ENCODE measurements at places on chromosomes 2 and 18.

DNA sequence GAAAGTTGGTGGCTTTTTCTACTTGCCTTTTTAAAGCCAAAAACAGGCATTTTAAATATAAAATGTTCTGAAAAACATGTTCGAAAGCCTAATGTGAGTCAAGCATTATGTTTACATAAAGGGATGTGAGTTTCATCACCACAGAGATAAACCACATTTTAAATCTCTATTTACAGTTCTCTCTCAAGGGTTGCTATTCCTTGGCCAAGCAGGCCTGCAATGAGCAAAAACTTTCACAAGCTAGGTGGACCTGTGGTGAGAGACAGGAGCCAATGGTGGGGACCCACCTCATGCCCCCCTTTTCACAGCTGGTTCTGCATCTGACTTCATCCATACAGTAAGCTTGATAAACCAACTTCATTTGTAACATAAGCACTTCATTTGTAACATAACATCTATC, 65.1 kb downstream of the CUL3 start:
- DNase-seq, result peak; percentile 41

DNA sequence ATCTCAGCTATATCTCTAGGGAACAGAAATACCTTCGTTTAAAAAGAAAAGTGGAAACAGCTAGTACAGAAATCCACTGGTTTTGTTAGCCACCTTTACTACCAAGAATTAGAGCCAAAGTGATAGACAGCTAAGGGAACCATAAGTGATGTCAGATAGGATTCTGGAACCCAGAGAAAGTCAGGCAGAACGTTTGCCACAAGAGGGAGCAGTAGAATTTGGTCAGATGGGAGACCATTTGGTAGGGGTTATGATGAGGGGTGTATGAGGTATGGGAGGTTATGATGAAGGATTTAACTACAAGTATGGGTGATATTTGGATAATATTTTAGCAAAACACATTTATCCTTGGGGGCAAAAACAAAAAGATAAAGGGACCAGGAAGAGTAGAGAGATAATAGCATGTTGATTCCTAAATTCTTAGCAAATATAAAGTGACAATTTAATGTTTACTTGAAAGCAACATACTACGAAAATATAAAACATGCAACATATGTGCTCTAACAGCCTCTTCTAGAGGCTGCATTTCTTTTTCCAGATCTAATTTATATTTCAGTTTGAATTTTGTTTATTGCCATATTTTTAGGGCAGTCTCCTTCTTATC, 3.3 kb downstream of the SLC8A1 start:
- no peak for DNase-seq

DNA sequence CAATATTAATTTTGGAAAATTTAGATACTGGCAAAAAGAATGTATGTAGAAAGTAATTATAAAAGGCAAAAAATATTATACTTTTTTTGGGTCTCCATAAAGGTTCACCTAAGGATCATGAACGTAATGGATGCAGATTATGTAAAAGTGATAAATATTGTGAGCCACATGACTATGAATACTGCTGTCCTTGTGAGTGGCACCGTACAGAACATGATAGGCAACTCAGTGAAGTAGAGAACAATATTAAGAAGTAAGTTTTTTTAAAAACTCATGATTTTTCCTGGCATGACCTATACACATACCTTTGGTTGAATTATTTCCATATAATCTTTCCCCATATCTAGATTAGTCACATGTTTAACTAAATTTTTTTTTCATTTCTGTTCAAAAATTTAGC, 18.6 kb downstream of the GEN1 start:
- DNase-seq, result no peak

DNA sequence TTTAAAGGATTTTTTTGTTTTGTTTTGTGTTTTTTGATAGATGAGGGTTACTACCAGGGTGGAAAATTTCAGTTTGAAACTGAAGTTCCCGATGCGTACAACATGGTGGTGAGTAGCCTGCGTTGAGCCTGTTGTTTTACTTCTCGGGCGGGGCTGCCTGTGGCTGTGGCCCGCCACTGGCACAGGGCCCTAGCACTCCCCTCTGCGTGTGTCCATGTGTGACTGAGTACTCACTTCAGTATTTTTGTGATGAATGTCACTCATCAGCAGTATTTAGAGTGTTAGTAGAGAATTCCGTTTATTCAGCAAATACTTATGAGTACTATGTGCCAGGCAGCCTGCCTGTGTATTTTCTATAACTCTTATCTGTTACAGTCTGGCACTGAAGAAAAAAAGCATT, 44.3 kb upstream of the SCLY start:
- no peak for DNase-seq

DNA sequence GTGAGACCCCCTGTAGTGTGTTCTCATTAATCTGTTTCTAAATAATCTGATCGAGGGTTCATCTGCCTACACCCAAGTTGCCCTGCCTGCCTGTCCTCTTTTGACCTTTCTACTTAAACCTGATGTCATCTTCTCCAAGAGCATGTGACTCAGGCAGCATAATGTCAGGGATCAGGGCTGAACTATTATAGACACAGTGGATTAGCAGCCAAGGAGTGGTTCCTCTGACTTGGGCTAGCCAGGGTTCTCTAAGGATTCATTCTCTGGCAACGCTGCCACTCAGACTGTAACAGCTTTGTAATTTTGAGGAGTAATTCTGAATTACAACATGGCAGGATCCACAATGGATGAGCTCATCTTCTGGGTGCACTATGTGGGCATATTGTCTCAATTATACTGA, 124.0 kb downstream of the MDH1 start:
- DNase-seq, result no peak

GRCh38 chr2:101725038-101725437, 27.5 kb downstream of the MAP4K4 start:
- no peak for DNase-seq

DNA sequence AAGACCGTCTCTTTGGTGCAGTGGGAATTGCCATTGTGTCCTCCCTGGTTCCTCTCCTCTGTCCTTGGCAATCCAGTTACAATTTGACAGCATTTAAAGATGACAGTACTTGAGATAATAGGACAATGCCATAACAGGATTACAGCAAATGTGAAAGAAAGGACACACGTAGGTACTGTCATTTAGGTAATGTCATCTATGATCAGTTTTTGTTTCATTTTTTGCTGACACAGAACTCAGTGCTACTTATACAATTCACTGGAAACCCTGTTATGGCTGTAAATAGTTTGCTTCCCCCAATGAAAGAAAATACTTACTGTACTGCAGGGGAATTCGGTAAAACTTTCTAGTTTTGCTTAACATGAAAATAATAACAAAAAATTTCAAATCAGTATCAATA, 65.2 kb downstream of the BCL11A start:
- DNase-seq, result no peak

GRCh38 chr2:67006373-67006960, 390.7 kb upstream of the ETAA1 start:
- DNase-seq, result no peak

DNA sequence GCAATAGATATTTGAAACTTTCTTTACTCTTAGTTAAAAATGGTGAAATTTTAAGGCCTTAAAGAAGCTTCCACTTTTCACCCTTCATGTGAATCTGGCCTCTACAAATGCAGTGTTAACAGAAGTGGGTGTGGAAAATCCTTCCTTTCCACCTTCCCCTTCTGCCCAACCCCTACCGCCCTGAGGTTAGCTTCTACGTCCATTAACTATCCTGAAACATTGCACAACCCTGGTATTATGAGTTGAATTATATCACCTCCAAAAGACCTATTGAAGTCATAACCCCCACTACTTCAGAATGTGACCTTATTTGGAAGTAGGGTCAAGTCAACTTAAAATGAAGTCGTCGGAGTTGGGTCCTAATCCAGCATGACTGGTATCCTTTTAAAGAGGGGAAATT, 80.8 kb upstream of the ACSL3 start:
- DNase-seq, result no peak

GRCh38 chr2:120418174-120418787, 72.3 kb downstream of the INHBB start:
- DNase-seq, result no peak

- no peak for DNase-seq
These were observed 11.3 kb upstream of the SUMO1 start for GRCh38 chr2:202249521-202250253.

- no peak for DNase-seq
These were observed 49.2 kb upstream of the DAPL1 start for GRCh38 chr2:158745866-158746382.

GRCh38 chr18:63301434-63301833, 18.1 kb downstream of the BCL2 start:
- no peak for DNase-seq

DNA sequence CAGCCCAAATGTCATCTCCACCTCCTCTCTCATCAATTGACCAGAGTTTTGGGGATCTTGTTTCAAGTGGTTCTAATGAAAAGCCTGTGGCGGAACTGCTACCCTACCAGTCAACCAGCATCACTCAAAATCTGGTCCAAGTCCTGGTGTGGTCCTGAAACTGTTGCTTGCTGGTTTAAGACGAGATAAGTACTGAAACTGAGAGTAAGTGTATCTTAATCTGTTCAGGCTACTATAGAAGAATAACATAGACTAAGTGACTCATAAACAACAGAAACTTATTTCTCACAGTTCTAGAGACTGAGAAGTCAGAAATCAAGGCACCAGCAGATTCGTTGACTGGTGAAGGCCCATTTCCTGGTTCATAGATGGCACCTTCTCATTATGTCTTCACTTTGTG, 879 bp upstream of the GALNT5 start:
- peak; percentile 37 for DNase-seq

DNA sequence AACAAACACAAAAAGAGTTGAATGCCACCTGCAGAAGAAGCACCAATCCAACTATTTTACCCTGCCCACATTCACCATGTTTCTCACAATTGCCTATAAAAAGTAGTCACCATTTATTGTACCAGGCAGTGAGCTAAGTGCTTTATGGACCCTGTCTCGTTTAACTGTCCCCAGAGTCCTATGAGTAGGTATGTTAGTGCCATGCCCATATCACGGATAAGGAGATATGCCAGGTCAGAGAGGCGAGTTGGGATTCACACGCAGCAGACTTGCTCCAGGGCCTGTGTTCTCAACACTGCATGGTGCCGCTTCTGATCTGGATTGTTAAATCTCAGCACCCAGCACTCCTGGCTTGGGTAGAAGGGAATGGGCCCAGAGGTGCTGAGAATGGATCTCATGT, 49.1 kb upstream of the CYP1B1 start:
- no peak for DNase-seq

DNA sequence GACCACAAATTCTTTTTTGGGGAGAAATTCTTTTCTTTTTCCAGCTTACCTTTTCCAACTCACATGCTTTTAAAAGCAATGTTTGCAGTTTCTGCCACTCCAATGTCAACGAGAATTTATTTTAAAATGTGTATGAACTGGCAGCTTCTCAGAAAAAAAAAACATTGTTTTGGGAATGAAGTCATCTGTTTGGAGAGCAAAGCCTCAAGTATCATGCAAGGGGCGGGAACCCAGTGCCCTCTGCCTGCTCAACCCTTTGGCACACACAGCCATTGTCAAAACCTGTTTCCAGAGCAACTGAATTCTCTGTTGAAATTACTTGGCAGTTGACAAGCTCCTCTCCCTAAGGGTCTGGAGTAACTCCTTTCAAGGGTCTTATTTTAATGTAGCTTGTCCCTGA, 128.5 kb downstream of the QPCT start:
- no peak for DNase-seq

DNA sequence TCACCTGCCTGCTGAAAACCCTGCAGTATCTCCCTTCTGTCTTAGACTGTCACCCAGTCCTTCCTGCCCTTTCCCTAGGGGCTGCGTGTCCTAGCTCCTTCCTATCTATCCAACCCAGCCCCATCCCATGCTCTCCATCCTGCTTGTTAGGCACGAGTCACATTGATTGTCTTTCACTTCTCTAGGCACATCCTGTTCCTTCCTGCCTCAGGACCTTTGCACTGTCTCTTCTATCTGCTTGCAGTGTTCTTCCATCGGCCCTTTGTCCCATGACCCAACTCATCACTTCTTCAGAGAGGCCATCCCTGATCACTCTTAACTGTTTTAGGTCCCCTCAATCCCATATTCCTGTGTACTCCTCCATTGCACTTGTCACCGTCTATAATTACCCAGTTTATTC, 50.4 kb downstream of the MERTK start:
- DNase-seq, result no peak

- DNase-seq, result peak; percentile 34
These were observed 50.1 kb upstream of the LPIN2 start for GRCh38 chr18:3062798-3063680.

DNA sequence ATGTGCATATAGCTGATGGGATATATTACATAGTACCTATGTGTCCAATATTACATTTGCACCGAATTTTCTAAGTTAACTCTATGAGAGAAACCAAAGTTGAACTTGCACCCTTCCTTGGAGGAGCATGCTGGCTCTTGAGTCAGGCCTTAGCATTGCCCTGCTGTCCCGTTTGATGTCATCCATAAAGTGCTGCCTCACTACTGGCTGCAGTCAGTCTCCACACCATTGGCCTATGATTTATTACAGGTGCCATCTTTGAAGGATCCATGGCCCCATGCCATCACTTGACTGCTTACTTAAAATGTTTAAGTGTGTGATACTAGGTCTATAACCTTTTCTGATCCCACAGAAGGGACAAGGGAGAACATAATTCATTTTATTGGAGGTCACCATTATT, 249.3 kb upstream of the RBBP8 start:
- no peak for DNase-seq

- no peak for DNase-seq
These were observed 14.4 kb downstream of the OTOF start for GRCh38 chr2:26463244-26464192.

DNA sequence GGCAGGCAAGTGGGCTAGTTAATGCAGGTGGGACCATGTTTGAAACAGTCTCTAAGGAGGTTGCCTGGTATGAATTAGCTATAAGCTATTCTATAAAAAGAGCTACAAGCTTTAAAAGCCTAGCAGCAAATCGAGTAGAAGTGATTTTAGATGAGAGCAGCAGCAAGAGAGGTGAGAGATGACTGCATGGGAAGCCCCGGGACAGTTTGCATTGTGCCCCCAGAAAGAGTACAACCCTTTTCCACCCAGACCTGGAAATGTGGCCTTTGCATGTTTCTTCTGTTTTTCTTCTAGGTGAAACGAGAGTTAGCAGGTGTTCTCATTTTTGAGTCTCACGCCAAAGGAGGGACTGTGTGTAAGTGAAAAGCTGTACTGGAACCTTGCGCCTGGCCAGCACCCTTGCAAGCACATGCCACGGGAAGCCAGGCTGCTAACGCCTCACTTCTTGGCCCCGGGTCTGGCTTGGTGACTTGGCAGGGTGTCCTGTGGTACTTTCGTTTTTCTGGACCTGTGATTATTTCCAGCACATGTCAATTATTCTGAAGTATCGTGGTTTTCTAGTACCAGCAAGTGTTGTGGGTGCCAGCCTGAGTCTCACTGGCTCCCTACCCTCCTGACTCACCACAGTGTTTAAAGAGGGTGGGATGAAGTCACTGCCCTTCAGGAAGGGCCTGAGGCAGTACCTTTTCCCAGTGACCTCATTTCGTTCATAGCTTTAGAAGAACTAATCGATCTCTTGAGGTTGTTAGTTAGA, 90.3 kb upstream of the MAP3K20 start:
- DNase-seq, result no peak
